NCI-H1436 (cell line): ENCODE measurements at places on chromosomes 2 and 18.
A peak's percentile ranks its signal among the peaks of the same experiment; 100 is the strongest.

GRCh38 chr2:128623776-128624761, 305.4 kb upstream of the HS6ST1 start:
- DNase-seq = no peak

DNA sequence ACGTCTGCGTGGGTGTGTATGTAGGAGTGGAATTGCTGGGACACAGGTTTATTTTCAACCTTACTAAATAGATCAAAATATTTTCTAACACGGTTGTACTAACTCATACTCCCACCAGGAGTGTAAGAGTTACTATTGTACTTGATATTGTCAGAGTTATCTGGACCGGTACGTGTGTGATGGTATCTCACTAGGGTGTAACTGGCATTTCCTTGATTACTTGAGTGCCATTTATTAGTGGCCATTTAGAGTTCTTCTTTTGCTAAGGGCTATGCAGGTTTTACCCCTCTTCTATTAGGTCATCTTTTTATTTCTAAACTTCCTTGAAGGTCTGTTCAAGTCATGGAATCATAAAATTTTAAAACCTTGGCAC, 33.5 kb downstream of the CENPO start:
- DNase-seq = no peak

DNA sequence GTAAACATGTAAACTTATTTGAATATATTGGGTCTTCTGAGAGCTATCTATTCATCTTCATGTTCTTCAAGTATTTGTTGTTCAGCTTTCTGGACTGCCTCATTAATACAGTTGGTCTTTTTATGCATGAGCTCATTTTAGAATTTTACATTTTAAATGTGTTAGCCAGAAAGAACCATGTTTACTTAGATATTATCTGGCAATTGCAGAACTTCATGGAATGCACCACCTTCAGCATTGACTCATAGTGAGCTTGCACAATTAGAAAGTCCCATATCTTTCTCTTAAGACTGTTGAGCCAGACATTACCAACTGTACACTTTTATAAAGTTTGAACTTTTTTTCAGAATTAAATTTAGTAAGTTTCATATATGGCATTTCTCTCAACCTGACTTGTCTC, 536.7 kb downstream of the RIT2 start:
- no peak for DNase-seq

DNA sequence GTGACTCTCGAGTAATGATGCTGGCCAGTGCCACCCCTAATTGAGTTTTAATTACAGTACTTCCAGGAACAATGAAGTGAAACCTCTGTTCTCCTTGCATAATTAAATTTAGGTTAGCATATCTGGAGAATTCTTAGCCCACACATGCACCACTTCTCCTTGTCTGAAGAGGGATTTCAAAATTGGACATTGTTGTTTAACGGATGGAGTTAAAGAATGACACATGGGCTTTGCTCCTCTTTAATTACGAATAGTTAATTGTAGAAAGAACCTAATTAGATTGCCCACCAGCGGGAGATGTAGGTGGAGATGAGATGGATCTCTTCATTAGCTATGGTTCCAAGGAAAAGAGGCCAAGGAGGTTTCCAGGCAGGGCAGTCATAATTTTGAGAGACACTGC, 33.1 kb upstream of the EN1 start:
- no peak for DNase-seq

DNA sequence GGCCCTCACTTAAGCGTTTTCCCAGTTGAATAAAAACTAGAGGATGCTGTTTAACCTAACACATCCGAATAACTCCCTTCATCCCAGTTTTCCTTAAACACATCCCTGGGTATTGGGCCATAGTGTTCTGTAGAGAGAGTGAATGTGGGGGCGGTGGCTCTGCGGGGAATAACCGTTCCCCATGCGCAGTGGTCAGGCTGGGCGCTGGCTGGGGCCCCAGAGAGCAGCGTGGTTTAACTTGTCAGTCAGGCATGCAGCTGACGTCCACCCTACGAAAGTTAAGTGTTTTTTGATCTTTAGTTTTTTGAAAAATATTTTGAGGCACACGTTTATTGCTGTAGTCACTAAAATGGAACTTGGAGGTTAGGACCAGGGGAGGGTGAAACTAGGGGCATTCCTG, 33.7 kb downstream of the CTDP1 start:
- no peak for DNase-seq

DNA sequence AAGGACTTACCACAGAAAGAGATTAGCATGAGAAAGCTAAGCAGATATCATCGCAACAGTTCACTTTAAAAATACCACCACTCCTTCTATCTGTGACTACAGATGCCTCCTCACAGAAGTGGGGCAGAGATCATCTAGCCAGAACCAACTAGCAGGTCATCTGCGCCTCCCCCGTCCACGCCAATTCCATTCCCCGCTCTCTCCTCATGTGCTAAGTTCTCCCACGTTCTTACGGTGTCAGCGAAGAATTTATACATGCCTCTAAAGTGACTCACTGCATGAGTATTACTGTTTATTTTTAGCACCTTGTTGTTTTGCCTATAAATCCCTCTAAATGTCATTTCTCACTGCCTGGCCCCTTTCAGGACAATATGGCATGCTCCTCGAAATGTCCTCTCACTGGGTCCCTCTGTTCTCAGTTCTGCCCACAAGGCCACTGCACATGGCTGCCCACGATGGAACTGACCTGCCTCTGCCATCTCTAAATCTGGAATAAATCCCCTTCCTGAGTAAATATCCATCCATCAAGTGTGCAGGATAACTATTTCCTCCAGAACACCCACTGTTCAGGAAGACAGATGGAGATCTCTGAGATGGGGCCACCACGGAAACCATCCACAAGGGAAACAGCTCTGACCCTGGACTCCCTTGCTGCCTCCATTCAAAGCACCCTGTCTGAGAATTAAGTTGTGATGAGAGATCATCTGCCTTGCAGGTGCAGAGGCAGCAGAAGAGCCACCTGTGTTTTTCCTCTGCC, 137.7 kb downstream of the IRS1 start:
- DNase-seq = no peak

GRCh38 chr18:54392543-54393023, 34.9 kb downstream of the C18orf54 start:
- DNase-seq = peak; percentile 40

DNA sequence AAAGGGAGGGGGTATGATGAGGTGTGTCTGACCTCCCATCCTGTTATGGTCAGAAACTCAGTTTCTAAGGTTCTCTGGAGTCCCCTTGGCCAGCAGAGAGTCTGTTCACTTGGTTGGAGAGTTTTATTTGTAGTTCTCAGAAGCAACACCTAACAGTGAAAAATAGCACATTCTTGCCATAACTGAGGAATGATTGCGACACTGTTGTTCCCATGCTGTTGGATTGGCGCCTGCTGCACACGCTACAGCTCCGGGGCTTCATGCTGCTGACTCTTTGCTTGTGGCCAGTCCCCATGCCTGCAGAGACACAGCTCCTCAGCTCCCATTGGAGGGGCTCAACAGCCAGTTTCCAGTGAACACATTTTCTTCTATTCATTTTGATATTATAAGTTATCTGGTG, 42.1 kb downstream of the TPGS2 start:
- no peak for DNase-seq

GRCh38 chr2:206211657-206212255, 52.1 kb downstream of the EEF1B2 start:
- DNase-seq = no peak

DNA sequence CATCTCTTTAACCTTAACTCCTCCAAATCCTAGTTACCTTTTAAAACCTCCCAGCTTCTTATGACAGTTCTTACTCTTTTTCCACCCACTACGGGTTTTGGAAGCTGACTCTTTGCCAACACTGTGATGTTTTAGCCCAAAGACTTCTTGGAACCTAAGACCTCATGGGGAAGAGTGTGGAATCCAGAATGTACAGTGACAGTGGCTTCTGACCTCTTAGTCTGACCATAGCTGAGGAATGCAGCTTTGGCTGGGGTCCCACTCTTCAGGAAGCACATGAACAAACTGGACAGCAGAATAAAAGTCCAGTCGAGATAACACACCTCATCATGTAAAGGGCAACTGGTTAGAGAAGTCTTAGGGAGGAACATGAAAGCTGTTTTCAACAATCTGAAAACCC, 161.1 kb upstream of the PKDCC start:
- no peak for DNase-seq

DNA sequence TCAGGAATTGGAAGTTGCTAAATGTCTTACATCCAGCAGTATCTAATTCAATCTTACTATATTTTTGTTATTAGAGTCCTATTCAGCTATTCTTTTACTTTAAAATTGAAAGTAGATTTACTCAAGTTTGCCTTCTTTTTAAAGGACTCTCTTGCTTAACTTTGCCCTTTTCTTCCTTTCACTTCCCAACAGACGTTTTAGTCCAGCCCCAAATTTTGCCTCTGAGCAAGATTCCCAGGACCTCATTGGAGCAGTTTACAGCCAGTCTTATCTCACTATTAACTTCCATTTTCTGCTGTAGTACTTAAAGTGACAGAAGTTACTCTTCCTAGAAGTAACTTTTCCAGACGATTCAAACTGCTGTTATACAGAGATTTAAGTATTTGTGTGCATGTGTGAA, 1.7 kb upstream of the PRKD3 start:
- DNase-seq = no peak

- DNase-seq = no peak
These were observed 17.3 kb downstream of the OTOF start for GRCh38 chr2:26460613-26461031.

DNA sequence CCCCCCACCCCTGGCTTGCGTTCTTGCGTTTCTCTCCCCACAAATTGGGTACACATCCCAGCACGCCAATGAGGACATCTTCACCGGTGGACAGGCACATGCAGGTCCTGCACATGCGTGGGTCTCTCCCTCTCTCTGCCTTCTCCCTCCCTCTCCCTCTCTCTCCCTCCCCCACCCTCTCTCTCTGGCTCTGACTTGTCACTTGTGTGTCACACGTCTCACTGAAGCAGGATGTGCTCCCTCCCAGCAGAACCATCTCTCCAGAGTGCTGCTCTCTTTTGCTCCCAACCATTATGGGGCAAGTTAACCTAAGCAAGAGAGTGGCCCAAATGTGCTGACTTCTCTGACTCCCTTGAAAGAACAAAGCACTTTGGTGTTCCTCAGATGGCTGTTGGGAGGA, 120.8 kb upstream of the CAB39 start:
- no peak for DNase-seq

DNA sequence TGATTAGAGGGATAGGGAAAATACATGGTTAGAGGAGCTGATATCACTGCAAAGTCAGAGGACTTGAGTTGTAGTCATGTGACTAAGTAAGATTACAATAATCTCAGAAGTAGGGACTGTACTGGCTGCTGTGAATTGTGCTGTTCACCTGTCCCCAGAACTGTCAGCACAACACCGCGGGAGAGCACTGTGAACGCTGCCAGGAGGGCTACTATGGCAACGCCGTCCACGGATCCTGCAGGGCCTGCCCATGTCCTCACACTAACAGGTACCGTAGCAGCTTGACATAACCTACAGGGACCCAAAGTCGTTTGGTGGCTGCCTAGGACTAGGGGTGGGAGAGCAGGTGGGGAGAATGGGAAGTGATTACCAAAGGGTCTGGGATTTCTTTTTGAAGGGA, 132.8 kb upstream of the TTC39C start:
- peak; percentile 48 for DNase-seq

DNA sequence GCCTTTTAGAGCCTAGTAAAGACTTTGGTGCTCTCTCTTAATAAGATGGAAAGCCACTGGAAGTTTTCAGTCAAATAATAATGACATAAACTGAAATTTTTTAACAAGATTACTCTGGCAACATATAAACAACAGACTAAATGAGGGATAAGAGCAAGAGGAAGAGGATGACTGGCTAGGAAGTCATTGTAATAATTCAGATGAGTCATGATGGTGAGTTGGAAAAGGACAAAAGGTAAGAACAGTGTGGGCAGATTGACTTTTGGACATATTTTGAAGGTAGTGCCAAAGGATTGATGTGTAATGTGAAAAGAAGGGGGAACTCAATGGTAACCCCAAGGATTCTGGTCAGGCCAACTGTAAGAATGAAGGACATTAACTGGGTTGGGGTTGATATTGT, 310.3 kb downstream of the NOL4 start:
- DNase-seq = no peak

DNA sequence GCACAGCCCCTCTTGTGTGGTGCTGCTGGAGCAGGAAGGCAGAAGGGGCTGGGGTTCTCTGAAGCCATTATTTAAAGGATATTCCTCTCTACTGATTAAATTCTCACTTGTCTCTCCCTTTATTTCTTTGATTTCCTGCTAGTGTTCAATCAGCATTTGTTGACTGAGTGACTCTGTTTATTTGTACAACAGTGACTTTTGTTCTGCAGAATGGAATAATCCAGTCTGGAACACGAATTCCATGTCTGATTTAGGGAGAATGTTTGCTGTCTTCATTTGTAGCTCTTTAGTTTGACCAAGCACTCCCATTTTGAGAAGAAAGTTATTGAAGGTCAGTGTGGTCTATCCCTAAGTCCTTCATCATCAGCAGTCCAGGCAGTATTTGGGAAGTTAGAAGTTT, 141.2 kb downstream of the SETBP1 start:
- no peak for DNase-seq

- DNase-seq = peak; percentile 5
These were observed 84.3 kb downstream of the TNS1 start for GRCh38 chr2:217918308-217919024.

GRCh38 chr18:35197296-35197695, 43.5 kb upstream of the ZNF397 start:
- no peak for DNase-seq
